ENCODE measurements at places on chromosomes 3 and 15.

GRCh38 chr3:15216501-15216900, 10.5 kb downstream of the CAPN7 start:
- DNase-seq: no peak

GRCh38 chr15:36557364-36557763, 22.1 kb upstream of the CDIN1 start:
- DNase-seq: no peak

GRCh38 chr15:93298901-93299300, 209.9 kb upstream of the RGMA start:
- no peak for DNase-seq

GRCh38 chr3:113263778-113264177, 52.4 kb downstream of the BOC start:
- DNase-seq: no peak

GRCh38 chr3:38793721-38794120, 22.3 kb downstream of the SCN10A start:
- no peak for DNase-seq

- no peak for DNase-seq
Observed at GRCh38 chr15:73994912-73995622, 551 bp downstream of the PML start.

GRCh38 chr3:110579840-110580550, 491.6 kb upstream of the NECTIN3 start:
- no peak for DNase-seq

GRCh38 chr3:56469141-56469540, 874 bp upstream of the ERC2 start:
- no peak for DNase-seq

DNA sequence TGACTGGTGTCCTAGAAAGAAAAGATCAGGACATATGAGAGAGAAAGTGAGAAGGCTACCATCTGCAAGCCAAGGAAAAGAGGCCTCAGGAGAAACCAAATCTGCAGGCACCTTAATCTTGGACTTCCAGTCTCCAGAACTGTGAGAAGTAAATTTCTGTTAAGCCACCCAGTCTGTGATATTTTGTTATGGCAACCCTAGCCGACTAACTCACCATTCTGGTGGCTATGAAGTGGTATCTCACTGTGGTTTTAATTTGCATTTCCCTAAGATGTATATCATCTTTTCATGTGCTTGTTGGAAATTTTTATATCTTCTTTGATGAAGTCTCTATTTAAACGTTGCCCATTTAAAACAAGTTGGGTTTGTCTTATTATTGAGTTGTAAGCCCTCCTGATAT, 40.6 kb downstream of the ILDR1 start:
- no peak for DNase-seq

DNA sequence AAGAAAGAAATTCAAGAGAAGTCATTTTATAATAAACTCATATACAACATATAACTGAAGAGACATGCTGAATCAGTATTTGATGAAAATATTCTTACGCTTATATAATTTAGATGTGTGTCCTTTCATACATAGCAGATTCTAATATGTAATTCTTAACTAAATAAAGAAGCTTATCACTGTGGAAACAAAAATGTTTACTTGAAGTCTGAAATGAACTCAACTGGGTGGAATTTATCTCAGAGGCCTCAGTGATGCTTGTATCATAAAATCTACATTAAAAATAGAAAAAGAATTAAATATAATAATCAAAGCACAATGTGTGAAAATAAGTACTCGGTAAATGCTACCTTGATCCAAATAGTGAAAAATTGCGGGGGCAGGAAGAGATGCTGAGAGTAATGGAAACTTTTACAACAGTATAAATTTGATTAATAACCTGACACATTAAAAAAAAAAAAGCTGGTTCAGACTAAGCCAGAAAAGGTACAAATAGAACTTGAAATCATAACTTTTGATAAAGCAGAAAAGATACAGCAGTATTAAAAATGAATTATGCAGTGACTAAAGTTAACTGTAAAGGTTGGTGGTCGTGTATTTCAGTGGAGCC, 12.0 kb upstream of the CBLB start:
- DNase-seq: no peak

DNA sequence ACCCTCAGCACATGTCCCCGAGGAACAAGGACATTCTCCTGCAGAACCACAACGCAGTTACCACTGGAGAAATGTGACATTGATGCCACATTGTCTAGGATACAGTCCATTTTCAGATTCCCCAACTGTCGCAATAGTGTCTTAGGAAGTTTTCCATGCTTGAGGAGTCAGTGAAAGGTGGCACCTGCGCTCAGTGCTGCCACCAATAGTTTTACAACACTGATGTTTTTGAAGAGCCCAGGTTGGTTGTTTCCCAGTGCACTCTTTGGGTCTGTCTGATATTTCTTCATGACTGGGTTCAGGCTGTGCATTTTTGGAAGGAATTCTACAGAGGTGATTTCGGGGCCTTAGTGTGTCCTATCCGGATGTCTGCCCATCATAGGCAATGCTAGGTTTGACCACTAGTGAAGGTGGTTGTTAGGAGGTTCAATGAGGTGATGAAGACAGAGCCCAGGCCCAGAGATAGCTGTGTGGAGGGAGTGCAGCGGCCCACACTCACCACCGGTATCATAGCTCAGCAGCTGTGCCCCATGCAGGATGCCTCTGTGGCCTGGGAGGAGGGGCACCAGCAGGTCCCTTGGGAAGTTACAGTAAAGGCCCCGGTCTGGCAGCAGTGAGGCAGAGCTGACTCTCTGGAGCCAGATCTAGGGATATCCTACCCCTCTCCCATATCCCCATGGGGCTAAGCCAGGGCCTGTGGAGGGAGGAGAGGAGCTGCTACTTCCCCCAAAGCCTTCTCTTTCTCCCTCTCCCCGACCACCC, 96.6 kb downstream of the DNAJB8 start:
- no peak for DNase-seq

GRCh38 chr3:195544634-195545033, 1.5 kb upstream of the PPP1R2 start:
- DNase-seq: no peak

DNA sequence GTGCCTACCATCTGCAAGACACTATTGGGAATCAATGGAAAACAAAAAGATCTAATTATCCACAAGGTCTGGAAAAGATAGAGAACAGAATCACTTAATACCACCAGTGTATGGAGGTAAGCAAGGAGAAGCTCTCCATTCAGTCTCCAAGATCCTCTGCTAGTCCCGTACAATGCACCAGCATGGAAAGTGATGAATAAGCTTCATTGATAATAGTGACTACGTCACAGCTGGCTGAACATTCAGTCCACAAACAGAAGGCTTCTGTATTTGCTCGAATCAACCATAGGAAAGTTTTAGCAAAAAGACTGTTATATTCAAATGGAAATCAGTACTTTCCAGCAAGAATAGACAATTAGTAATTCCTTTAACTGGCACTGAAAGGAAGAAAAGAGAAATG, 42.9 kb downstream of the IGSF11 start:
- no peak for DNase-seq

GRCh38 chr3:155386919-155387318, 93.4 kb upstream of the STRIT1 start:
- DNase-seq: no peak

DNA sequence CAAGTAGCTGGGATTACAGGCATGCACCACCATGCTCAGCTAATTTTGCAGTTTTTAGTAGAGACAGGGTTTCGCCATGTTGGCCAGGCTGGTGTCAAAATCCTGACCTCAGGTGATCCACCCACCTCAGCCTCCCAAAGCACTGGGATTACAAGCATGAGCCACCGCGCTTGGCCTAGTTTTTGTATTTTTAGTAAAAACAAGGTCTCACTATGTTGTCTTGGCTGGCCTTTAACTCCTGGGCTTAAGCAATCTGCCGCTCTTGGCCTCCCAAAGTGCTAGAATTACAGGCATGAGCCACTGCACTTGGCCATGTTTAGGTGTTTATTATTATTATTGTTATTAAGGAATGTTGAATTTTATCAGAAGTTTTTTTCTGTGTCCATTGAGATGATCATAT, 14.7 kb downstream of the IL16 start:
- no peak for DNase-seq

Data from activated T-helper 2 cell treated with anti-CD3 and anti-CD28 coated beads, Interferon-gamma antibody, Interleukin-2, Interleukin-4, amounts not matched to agents 10 μg/mL and 5 μg/mL and 100 μg/mL, durations not matched to agents 14 hours and 24 hours and 36 hours (primary cell).